ENCODE measurements at places on chromosomes 1 and 21. TPM values are rescaled to one million over a fixed set of nuclear protein-coding genes. Genes with fewer than 3 reads are reported as not detected.

HCRTR1 gene
- not detected for total RNA-seq

USP48 gene
- 16.1 TPM for total RNA-seq

CRYAA gene
- not detected for total RNA-seq

HMGCL gene
- 11.7 TPM for total RNA-seq

BMP8B gene
- 4.3 TPM for total RNA-seq

PAQR6 gene
- 3.6 TPM for total RNA-seq

OXCT2 gene
- 0.60 TPM for total RNA-seq

LRRC40 gene
- 11.4 TPM for total RNA-seq

SLC30A2 gene
- not detected for total RNA-seq
